A549 treated with Hydrocortisone at 1 μM for 4 hours (cell line): ENCODE measurements at places on chromosomes 4 and X. TPM values are rescaled to one million over a fixed set of nuclear protein-coding genes. Genes with fewer than 3 reads are reported as not detected.

RAB39B gene
- 0.65 to 0.93 TPM (median 0.73 TPM) in 5 replicates for total RNA-seq

PNMA3 gene
- 0.18 to 0.25 TPM (median 0.21 TPM) in 5 replicates for total RNA-seq

ZFP92 gene
- total RNA-seq, result 0.52 to 0.62 TPM (median 0.56 TPM) in 5 replicates

MAP9 gene
- total RNA-seq, result 3.3 to 5.5 TPM (median 4.9 TPM) in 5 replicates

DCHS2 gene
- 0.01 TPM in 1 of 5 replicates, not detected in the others for total RNA-seq

FREM3 gene
- not detected in 5 replicates for total RNA-seq

GABRE gene
- total RNA-seq, result 16.1 to 20.9 TPM (median 17.7 TPM) in 5 replicates

FAM9B gene
- total RNA-seq, result 0.18 TPM in 1 of 5 replicates, not detected in the others

ETDB gene
- not detected in 5 replicates for total RNA-seq

XAGE2 gene
- total RNA-seq, result not detected in 5 replicates

POLN gene
- 0.45 to 0.91 TPM (median 0.77 TPM) in 5 replicates for total RNA-seq

PPBP gene
- total RNA-seq, result 0.17 TPM in 1 of 5 replicates, not detected in the others

STPG2 gene
- not detected in 5 replicates for total RNA-seq

NUDT10 gene
- total RNA-seq, result 0.96 to 1.4 TPM (median 1.0 TPM) in 5 replicates

IL2RG gene
- 0.09 to 0.32 TPM (median 0.23 TPM) in 3 of 5 replicates, not detected in the others for total RNA-seq

ADH7 gene
- total RNA-seq, result not detected in 5 replicates

BST1 gene
- total RNA-seq, result 15.5 to 17.8 TPM (median 16.3 TPM) in 5 replicates
